ENCODE measurements at places on chromosomes 2 and 18. TPM values are rescaled to one million over a fixed set of nuclear protein-coding genes. Genes with fewer than 3 reads are reported as not detected.

Gene DBI
- total RNA-seq: 101 TPM

DNA sequence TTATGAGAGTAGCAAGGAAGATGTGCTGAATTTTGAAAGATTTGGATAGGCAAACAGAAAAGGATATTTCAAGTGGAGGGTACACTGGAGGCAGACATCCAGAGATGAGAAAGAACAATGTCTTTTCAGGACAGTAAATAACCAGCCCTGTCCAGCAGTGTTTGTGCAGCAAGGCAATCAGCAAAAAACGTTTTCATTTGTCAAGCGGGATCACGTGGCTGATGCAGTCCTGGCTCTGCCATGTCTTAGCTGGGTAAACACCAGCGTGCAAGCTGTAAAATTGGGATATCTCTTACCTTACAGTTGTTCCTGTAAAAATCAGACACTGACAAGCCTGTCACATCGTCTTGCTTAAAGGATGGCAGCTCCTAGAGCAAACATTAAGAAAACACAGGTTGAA lies 67.8 kb downstream of the CWC22 start:
- no peaks in the 10 kb centered on the region for H3K27me3 ChIP-seq
- H3K27ac ChIP-seq: no peak overlapping the region
- H3K36me3 ChIP-seq: no peaks in the 10 kb centered on the region
- H3K4me1 ChIP-seq: no peaks in the 10 kb centered on the region
- DNase-seq: no peak

DNA sequence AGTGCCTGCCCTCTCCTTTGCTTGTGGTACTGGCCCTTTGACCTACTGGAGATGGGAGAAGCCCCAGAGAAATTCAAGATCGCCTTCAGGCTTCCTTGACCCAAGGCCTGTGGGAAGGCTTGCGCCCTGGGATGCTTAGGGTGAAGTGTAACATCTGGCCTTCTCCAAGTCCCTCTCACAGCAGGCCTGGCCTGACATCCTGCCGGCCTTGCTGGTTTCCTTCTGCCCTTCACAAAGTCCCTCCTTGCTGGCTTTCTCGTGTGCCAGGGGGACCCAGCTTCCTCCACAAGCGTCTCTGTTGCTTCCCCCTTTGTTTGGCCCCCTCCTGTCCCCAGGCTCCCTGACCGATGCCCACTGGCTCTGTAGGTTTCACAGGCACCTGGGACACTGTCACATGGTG lies 26.4 kb downstream of the TCF7L1 start:
- H3K4me3 ChIP-seq: no peak overlapping the region
- H3K36me3 ChIP-seq: no peaks in the 10 kb centered on the region
- no peak for DNase-seq

Gene PUS10
- total RNA-seq: 9.4 TPM

DNA sequence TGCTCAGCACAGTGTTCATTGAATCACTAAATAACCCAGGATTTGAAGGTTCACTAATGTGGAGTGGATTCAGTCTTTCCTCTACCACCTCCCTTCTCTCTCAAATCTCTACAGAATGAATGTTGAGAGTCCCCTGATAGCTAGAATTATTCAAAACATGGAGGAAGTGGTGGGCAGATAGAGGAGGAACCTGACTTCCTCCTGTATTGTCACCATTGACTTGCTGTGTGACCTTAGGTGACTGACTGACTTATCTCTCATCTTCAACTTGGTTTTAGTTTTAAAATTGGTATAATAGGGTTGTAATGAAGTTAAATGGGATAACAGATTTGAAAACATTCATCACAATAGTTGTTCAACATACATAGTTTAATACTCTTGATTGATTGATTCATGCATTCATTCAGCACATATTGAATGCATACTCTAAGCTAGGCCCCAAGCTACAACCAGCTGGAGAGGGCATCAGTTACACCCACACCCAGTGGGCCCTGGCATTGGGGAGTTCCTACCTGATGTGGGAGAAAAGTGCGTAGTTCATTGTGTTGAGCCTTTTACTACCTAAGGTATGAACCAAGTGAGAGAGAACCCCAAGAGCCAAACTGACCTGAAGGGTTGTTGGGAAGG lies 96.0 kb downstream of the WDR7 start:
- DNase-seq: no peak
- H3K36me3 ChIP-seq: no peaks in the 10 kb centered on the region
- H3K27ac ChIP-seq: no peak overlapping the region
- H3K4me1 ChIP-seq: no peaks in the 10 kb centered on the region

- no peak for DNase-seq
- no peaks in the 10 kb centered on the region for H3K4me1 ChIP-seq
- no peak overlapping the region for H3K4me3 ChIP-seq
- no peaks in the 10 kb centered on the region for H3K36me3 ChIP-seq
These were observed 171.3 kb upstream of the OSR1 start for GRCh38 chr2:19529677-19530076.

Gene MSTN
- not detected for total RNA-seq

GRCh38 chr2:236157366-236157765 lies 10.8 kb downstream of the GBX2 start:
- H3K36me3 ChIP-seq: no peaks in the 10 kb centered on the region
- peak; percentile 50 for DNase-seq
- peaks cover 24% of the 10 kb centered on the region for H3K27me3 ChIP-seq

DNA sequence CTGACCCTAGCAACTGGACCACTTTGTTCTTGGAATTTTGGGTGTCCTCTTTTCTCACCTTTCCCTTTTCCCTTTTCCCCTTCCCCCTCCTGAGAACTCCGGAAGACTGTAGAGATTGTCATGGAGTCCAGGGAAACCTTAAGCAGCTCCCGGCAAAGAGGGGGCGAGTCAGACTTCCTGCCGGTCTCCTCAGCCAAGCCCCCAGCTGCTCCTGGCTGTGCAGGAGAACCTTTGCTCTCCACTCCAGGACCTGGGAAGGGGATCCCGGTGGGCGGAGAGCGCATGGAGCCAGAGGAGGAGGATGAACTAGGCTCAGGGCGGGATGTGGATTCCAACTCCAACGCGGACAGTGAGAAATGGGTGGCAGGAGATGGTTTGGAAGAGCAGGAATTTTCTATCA lies 20.5 kb downstream of the SETBP1 start:
- H3K27ac ChIP-seq: no peak overlapping the region
- no peaks in the 10 kb centered on the region for H3K36me3 ChIP-seq
- H3K27me3 ChIP-seq: no peaks in the 10 kb centered on the region
- H3K4me1 ChIP-seq: peaks cover 9% of the 10 kb centered on the region
- no peak overlapping the region for H3K4me3 ChIP-seq

DNA sequence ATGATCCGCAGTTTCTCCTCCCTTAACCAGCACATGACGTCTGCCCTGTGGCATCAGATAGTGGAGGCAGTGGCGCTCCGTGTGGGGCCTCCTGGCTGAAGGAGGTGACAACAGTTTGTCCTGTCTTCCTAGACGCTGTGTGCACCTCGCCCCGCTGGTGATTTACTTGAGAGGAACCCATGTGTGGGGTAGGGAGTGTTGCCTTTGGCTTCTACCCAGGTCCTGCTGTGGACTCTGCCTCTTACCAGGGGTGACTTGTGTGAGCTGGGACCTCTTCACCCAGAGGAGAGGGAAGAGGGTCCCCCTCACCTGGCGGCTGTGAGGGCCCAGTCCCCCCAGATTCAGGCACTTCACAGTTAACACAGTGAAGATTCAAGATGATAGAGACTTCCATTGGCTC lies 77.6 kb downstream of the TMEM18 start:
- H3K4me1 ChIP-seq: no peaks in the 10 kb centered on the region
- H3K4me3 ChIP-seq: no peak overlapping the region
- no peak overlapping the region for H3K27ac ChIP-seq
- H3K36me3 ChIP-seq: no peaks in the 10 kb centered on the region
- DNase-seq: no peak
- H3K27me3 ChIP-seq: no peaks in the 10 kb centered on the region

Gene HOXD11
- total RNA-seq: not detected

- H3K27me3 ChIP-seq: no peaks in the 10 kb centered on the region
- H3K27ac ChIP-seq: no peak overlapping the region
- H3K4me1 ChIP-seq: no peaks in the 10 kb centered on the region
- no peaks in the 10 kb centered on the region for H3K36me3 ChIP-seq
These were observed 96.1 kb downstream of the HDAC4 start for GRCh38 chr2:239304533-239305221.

DNA sequence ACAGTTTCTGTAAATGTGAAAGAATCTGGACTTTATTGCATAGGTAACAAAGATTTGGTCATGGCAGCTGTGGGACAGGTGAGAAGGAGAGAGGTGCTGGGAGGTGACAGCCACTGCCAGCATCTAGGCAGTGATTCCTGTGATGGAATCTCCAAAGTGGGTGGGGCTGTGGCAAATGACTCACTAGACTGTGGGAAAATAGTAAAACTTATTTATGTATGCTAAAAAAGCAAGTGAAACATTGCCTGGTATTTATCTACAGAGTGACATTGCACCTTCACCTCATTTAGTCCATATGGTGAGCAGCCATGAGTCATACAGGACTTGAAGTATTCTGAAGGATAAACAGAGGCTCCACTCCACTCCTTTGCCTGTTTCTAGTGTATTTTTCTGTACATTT lies 145.3 kb upstream of the MEX3C start:
- H3K27me3 ChIP-seq: peaks cover 14% of the 10 kb centered on the region
- H3K36me3 ChIP-seq: no peaks in the 10 kb centered on the region
- no peak overlapping the region for H3K27ac ChIP-seq
- H3K4me3 ChIP-seq: no peak overlapping the region
- DNase-seq: peak; percentile 58

DNA sequence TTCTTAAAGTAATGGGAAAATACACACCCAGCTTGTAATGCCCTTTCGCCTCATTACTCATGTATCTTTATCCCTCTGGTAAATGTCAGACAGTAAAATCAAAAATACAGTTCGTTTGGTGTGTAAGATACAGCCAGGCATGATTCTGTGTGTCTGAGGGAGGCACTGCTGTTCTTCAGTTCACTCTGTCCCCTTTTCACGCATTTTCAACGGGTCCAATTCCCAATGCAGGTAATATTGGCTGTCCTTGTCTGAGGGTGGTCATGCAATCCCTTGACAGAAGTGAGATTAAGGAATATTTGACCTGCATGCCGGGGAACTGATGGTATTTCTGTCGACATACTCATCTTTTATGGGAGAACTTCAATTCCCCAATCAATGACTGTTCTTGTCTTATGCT lies 587.2 kb upstream of the NXPH2 start:
- H3K27ac ChIP-seq: no peak overlapping the region
- no peak overlapping the region for H3K4me3 ChIP-seq
- H3K4me1 ChIP-seq: no peaks in the 10 kb centered on the region
- no peak for DNase-seq

- DNase-seq: no peak
- peaks cover under 1% of the 10 kb centered on the region for H3K4me1 ChIP-seq
- H3K27me3 ChIP-seq: no peaks in the 10 kb centered on the region
- H3K36me3 ChIP-seq: no peaks in the 10 kb centered on the region
- H3K27ac ChIP-seq: no peak overlapping the region
These were observed 40.2 kb downstream of the MBP start for GRCh38 chr18:77092104-77093066.

Gene HSPE1
- 139 TPM for total RNA-seq

GRCh38 chr18:57806978-57807285 lies 3.8 kb upstream of the ATP8B1 start:
- peaks cover 41% of the 10 kb centered on the region for H3K4me1 ChIP-seq
- H3K27me3 ChIP-seq: no peaks in the 10 kb centered on the region
- H3K36me3 ChIP-seq: no peaks in the 10 kb centered on the region
- DNase-seq: peak; percentile 84

DNA sequence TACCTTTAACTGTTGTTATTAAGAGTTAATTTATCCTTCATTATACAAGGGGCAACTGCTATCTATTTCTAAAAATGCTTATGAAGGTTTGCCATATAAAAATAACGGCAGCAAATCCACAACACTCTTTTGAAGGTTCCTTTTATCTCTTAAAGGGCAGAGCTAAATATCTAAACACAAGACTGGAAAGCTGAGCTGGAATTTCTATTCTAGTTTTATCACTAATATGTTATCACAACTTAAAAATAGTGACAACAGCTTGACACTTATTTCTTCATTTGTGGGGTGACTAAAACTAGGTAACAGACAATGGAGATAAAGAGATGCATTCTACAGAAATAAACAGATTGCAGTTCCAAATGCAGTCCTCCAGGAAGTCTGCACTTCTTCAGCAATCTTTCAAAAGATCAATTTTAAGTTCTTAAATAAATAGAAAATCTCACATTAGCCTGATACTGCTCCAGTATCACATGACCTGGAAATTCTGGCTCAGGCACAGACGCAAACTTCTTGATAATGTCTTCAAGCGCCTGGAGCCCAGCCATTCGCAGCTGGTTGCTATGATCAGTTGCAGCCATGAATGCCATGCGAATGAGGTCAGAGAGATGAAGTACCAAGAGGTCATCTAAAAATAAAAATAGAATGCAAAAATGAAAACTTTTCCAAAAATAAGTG lies 54.0 kb upstream of the STRN start:
- no peak overlapping the region for H3K4me3 ChIP-seq
- peaks cover 13% of the 10 kb centered on the region for H3K36me3 ChIP-seq
- peaks cover 13% of the 10 kb centered on the region for H3K4me1 ChIP-seq
- no peaks in the 10 kb centered on the region for H3K27me3 ChIP-seq
- peak; percentile 85 for DNase-seq
- peak overlapping the region; percentile 72 for H3K27ac ChIP-seq

DNA sequence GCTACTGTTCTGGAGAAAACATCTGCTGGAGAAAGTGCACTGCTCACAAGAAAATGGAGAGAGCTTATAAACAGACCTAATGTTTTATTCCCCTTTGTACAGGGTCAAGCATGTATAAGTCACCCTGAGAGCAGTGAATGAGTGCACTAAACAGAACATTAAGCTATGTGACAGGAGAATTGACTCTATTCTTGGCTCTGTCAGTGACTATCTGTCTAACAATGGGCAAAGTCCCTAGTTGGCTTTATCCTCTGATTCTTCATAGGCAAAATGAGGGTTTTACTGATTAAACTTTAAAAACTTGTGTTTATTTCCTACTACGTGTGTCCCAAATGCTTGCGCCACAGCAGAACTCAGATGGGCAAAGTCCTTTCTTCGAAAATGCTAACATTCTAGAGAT lies 655.1 kb upstream of the SLC39A10 start:
- H3K4me3 ChIP-seq: no peak overlapping the region
- no peaks in the 10 kb centered on the region for H3K4me1 ChIP-seq
- no peak overlapping the region for H3K27ac ChIP-seq
- DNase-seq: no peak

DNA sequence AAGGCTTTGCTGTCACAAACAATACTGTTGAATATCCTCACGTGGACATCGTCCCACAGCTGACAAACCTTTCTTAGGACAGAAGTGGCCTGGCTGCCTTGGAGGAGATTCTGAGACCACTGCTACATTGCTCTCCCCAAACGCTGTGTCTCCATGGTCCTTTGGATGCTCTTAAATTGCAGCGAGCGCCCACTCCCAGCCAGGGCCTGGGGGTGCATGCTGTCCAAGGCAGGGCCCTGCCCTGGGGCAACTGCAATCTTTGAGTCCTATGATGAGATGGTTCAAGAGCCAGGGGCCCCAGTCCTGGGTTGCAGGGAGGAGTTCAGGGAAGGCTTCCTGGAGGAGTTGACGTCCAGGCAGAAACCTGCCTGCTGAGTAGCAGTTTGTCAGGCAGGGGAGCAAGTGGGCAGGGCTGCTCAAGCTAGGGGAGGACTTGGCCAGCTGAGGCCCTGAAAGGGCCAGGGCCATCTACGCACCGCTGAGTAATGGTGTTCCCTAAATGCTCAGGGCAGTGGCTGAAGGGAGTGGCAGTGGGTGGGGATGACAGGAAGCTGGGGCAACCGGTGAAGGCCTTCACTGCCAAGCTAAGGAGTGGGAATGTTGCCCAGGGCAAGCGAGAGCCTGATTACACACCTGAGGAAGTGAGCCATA lies 10.8 kb upstream of the SDC1 start:
- no peaks in the 10 kb centered on the region for H3K36me3 ChIP-seq
- no peaks in the 10 kb centered on the region for H3K27me3 ChIP-seq
- H3K4me1 ChIP-seq: peaks cover 5% of the 10 kb centered on the region
- H3K4me3 ChIP-seq: no peak overlapping the region
- no peak overlapping the region for H3K27ac ChIP-seq

GRCh38 chr2:237475704-237476141 lies 11.3 kb upstream of the MLPH start:
- no peaks in the 10 kb centered on the region for H3K27me3 ChIP-seq
- H3K4me1 ChIP-seq: peaks cover 28% of the 10 kb centered on the region
- peak overlapping the region; percentile 95 for H3K27ac ChIP-seq
- H3K4me3 ChIP-seq: peak overlapping the region; percentile 61
